MCF 10A (cell line): ENCODE measurements at places on chromosomes 2 and 18.

GRCh38 chr2:60175290-60175689 is 378.2 kb downstream of the BCL11A start:
- DNase-seq = no peak

GRCh38 chr18:2805970-2806943 is 40.5 kb upstream of the EMILIN2 start:
- DNase-seq = no peak

DNA sequence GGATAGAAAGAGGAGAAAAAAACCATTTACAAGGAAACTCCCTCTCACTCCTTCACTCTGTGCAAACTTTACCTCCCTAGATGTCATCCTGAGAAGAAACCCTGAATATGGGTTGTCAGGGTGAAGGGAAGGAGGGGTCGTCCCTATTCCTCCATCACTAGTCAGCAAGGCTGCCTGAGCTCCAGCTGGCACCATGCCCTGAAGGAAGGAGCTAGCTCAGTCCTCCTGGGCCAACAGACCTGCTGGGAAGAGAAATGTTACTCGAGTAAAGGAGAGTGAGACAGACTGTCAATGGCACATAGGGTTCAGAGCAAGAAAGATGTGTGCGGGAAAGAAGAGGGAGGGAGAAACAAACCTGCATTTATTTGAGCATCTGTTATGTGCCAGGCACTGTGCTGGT is 18.3 kb upstream of the EPAS1 start:
- no peak for DNase-seq

- DNase-seq = no peak
These were observed 85.4 kb upstream of the B3GNT2 start for GRCh38 chr2:62110415-62111025.

DNA sequence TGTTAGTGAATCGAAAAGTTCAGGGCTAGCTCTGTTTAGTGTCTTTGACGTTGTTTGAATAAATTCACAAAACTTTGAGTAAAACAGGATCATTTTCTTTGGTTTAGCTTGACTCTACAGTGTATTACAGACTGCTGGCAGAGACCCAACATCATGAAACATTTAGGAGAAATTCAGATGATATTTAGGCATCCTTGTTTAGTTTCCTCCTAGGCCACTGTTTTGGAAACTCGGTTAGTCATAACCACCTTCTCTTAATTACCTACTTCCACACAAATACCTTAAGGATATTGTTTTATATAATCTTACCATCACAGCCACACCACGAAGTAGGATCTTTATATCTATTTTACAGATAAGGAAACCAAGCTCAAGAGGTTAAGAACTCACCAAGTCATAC is 7.8 kb downstream of the LIMS1 start:
- DNase-seq = no peak

DNA sequence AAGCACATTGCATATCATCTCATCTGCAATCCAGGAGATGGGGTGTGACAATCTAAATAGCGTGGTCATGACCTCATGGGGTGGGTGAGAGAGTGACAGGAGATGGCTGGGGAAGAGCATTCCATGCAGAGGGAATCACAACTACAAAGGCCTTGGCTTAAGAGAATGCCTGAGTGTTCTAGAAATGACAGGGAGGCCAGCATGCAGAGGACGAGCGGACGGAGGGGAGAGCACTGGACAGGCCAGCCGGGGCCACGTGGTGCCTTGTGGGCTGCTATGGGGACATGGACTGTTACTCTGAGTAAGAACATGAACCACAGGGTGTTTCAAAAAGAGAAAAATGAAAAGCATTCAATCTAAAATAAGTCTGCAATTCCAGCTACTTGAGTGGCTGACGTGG is 117.9 kb upstream of the ODC1 start:
- no peak for DNase-seq

DNA sequence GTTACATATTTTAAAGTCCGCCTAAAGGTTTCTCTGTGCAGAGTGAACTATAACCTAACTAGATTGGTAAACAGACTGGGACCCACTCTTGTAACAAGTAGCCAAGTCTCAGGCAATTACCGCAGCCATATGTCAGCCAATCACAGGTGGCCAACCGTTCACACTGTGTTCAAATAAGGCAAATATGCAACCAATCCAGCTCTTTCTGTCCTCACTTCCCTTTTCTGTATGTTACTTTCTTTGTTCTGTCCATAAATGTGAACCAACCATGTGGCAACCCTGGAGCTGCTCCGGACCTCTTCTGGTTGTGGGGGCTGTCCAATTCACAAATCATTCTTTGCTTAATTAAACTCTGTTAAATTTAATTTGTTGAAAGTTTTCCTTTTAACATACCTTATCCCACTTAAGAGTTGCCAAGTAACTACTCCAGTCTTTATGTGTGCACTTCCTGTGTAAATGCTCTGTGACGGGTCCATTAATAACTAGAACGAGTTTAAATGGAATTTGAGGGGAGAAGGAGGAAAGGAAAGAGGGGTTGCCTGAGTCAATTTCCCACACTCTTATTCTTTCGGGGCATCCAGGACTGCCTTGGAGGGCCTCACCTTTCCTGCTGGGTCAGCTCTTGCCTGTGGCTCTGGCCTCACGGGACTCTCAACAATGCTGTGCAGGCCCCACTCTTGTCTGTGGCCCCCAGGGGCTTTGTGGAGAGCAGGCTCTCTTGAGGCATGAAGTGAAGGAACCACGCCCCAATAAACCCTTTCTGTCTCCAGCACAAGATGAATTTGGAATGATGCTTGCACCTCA is 6.6 kb upstream of the RPL37A start:
- DNase-seq = no peak

DNA sequence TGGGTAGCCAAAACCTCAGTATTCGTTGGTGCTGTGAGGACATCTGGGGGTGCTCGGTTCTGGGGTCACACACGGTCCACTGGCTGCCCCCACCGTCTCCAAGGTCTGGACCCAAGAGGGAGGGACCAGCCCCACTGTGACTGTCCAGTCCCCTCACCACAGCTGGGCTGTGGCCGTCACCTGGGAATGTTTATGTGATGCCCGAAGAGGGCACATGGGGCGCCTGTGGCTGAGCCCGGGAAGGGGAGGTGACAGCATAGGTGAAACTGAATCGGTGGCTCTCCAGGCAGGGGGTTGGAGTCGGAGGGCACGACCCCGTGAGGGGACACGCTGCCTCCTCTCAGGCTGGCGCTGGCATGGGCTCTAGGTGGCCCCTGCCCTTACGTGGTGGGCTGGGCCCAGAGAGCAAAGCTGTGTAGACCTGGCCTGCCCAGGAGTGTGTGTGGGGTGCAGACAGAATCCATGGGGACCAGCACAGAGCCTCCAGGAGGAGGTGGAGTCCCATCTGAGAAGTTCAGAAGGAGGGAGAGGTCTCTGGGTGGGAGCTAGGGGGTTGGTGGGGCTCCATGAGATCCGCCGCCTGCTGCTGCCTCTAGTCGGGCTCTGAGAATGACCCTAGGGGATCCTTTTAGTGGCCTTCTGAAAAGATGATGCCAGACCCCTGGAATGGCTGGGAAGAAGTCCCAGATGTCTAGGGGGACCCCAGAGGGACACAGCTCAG is 1.8 kb downstream of the BOK start:
- DNase-seq = no peak

DNA sequence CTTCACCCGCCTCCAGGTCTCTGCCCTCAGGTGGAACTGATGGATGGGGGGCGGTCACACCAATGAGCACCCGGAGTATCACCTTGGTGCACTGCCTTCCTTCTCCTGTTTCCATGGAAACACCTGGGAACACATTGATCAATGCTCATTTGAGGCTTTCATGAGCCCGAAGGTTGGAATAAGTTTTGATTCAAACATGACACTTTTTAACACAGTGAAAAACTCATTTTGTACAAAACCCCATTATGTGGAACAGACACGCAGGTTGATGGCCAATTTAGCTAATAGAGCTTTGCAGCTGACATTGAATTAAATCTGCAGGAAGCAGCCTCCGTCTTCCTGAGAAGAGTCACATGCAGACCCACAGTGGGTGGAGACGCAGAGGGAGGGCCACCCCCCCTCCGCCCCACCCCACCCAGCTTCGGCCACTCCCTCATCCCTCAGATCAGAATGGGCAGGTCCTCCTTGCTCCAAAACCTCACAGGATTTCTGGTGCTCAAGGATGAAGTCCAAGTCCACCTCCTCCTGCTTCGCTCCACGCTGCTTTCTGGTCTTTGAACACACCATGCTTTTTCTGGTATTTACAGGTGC is 96.0 kb upstream of the MYCN start:
- DNase-seq = no peak

DNA sequence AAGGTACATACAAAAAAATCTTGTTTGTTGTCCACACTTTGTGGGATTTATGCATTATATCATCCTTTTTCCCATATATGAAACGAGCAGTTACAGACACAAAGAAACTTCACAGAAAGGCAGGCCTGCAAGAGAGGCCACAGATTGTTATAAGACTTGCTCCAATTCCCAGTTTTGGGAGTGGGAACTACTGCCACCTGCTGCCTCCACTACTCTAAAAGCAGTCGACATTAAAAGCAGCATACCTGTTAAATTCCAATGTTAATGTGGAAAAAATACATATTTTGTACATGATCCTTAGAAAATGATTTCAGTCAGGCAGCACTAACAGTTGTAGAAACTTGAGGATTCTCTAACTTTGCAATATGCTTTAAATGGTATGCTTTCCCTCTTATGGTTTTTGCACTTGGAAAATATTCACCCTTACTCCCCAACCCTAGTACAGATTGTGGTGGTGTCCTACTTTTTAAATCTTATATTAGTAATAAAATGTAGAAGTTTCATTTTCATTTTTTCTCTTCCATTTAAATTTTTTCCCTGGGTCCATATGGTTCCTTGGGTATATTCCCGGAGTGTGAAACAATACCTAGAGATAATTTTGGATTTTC is 37.9 kb downstream of the SLC38A11 start:
- peak; percentile 65 for DNase-seq
